Glomerular endothelial cell (primary cell): ENCODE measurements at places on chromosomes 2 and 18. TPM values are rescaled to one million over a fixed set of nuclear protein-coding genes. Genes with fewer than 3 reads are reported as not detected.

The TEX44 gene
- total RNA-seq = not detected in 2 replicates

The PTRHD1 gene
- 45.5 and 46.8 TPM in 2 replicates for total RNA-seq

The ANKRD30B gene
- total RNA-seq = 0.70 TPM in 1 of 2 replicates, not detected in the other

The CIDEA gene
- total RNA-seq = 1.4 and 3.5 TPM in 2 replicates

The FABP1 gene
- total RNA-seq = not detected in 2 replicates

The CDK15 gene
- total RNA-seq = 1.6 and 5.8 TPM in 2 replicates

The NR4A2 gene
- 0.58 and 0.68 TPM in 2 replicates for total RNA-seq

The TMEM247 gene
- not detected in 2 replicates for total RNA-seq

The TOGARAM2 gene
- total RNA-seq = not detected in 2 replicates

The STPG4 gene
- not detected in 2 replicates for total RNA-seq

The TUBB8B gene
- total RNA-seq = not detected in 2 replicates

The MORN2 gene
- total RNA-seq = 8.4 and 11.4 TPM in 2 replicates

The CIB4 gene
- total RNA-seq = not detected in 2 replicates

The LIPT1 gene
- total RNA-seq = 2.8 and 7.6 TPM in 2 replicates

The TUBA4B gene
- total RNA-seq = not detected in 2 replicates

The MAP2 gene
- 8.8 and 12.9 TPM in 2 replicates for total RNA-seq
